ENCODE measurements at places on chromosomes 3 and 15.
A peak's percentile ranks its signal among the peaks of the same experiment; 100 is the strongest.

DNA sequence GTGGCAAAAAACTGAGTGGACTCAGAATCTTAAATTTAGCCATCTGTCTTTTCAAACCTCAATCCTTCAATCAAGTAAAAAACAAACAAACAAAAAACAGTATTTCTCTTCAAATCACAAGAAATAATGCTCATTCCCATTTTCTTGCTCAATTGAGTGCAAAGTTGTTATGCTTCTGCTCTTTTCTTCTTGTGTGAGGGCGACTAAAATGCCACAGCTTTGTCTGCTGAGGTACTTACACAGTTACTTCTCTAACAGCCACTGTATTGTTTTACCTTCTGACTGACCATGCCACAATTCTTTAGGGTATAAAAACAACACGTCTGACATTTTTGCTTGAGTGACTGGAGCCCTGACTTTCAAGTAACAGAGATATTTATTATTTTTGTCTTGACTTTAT is 617.4 kb downstream of the NAALADL2 start:
- DNase-seq, result no peak

DNA sequence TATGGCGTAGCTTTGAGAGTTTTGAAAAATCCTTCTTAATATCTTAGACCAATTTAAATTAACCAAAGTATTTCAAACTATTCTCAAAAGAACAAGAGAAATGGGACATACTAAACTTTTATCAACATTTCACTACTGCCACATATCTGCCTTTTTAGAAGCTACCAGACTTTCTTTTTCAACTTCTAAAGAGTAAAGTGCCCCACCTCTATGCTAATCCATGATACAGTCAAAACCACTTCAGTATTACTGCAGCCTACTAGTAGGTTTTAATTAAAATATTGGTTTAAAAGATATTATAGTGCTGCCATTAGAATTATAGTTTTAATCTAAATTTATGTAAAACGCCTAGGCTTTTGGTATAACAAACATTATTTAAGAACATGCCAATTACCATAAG is 15.1 kb downstream of the HERC1 start:
- DNase-seq, result no peak

DNA sequence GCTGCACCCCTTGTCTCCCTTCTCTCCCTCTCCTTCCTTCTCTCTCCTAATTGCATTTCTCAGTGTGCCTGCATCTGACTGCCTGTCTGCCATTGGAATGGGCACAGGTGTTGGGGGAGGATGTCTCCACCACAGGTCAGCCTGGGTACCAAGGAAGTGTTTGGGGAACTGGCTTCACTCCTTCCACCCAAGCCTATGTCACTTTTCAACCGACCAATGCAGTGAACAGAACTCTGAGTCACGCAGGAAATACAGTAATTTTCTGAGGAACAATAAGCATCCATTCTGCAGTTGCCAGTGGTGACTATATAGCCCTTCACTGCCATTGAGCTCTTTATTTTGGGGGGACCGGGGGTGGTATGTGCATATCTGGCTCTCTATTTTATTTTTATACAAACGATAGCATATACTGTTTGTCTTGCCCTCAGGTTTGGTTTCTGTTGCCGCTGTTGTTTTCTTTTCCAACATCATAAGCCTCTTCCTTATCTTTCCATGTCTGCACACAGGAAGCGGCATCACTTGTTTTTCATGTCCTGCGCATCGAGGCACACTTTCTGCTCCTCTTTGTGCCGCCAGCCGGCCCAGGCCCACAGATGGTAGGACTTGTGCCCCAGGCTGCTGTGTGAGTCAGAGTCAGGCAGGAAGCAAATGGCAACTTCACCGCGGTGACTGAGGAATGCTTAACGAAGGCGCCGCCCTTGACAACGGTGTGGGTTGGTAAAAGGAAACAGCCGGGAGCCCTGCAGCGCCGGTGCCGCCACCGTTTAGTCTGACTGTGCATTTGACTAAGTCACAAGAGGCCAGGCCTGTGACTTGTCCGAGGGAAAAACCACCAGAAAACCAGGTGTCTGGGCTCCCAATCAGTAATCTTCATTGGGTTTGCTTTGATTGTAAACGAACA is 21.1 kb upstream of the CDCP1 start:
- peak; percentile 74 for DNase-seq

GRCh38 chr3:194867270-194867983 is 181.7 kb downstream of the FAM43A start:
- no peak for DNase-seq

DNA sequence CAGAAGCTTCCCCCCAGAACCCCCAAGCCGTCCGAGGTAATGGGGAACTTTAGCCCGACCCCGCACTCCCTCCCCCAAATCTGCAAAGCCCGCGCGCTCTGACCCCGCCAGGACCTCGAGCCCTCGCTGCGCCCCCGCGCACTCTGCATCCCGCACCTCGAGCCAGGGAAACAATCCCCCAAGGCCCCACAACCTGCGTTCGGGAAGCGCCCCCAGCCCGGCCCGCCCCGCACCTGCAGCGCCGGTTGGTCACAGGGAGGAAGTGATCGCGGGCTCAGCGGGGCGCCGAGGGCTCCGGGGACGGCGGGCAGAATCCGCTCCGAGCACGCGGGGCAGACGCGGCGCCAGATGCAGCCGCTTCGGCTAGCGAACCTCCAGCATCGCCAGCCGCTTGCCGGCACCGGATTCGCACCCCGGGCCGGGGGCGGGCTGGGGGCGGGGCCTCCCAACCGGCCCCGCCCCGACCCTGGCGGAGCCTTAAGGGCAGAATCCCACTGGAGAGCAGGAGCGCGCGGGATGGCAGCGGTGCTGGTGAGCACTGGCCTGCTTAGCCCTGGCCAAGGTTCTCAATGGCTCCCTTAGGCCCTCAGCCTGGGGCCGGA is at the start of gene CAMKV:
CAMKV (minus strand) TSS at position 382 of the 602 bp plus-strand sequence. CDS start 7,518 bp downstream, outside the sequence.
- no peak for DNase-seq

DNA sequence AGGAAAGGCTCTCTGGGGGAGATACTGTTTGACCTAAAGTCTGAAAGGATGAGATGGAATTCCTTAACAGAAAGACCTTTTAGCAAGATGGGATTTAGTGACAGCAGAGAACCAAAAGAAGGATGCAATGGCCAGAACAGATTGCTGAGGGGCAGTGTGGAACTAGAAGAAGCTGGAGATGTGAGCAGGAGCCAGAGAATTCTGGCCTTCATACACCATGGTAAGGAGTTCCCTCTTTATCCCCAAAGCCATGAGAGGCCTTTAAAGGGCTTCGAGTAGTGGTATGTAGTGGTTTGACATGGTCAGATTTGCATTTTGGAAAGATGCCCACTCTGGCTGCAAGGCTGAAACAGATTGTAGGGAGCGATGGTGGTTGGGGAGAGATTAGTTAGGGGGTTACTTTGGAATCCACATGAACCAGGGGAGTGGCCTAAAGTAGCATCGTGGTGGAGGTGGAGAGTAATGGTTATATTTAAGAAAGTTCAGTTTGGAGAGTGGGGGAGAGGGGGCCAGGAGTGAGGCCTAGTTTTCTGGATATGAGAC is 34.0 kb upstream of the NPHP3 start:
- no peak for DNase-seq

DNA sequence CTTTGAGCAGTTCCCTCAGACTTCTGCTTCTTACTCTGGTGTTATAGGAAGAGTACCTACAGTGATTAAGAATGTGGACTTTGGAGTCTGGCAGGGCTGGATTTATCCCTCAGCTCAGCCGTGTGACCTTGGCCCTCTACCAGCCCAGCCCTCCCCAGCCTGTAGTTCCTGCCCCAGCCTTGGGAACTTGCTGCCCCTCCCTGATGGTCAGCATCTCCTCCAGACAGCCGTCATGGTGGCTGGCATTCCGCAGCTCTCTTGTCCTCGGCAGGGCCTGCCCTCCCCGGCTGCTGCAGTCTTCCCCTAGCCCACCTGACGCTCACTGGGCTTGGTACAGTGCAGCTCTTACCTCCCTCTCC is 21.9 kb upstream of the CPNE9 start:
- no peak for DNase-seq

- no peak for DNase-seq
Observed at GRCh38 chr3:191461113-191461595, at the start of gene PYDC2. TSS of gene PYDC2 (plus strand) at chr3:191461163. CDS start at chr3:191461163, 0 bp downstream.

GRCh38 chr3:40617084-40617483 is 92.3 kb downstream of the ZNF621 start:
- no peak for DNase-seq

- DNase-seq, result no peak
Observed at GRCh38 chr3:23840521-23840920, 34.8 kb downstream of the UBE2E1 start.

- no peak for DNase-seq
Observed at GRCh38 chr3:119555929-119556328, 3.5 kb downstream of the CD80 start.

GRCh38 chr15:90153658-90154057 is 47.5 kb upstream of the SEMA4B start:
- DNase-seq, result no peak

DNA sequence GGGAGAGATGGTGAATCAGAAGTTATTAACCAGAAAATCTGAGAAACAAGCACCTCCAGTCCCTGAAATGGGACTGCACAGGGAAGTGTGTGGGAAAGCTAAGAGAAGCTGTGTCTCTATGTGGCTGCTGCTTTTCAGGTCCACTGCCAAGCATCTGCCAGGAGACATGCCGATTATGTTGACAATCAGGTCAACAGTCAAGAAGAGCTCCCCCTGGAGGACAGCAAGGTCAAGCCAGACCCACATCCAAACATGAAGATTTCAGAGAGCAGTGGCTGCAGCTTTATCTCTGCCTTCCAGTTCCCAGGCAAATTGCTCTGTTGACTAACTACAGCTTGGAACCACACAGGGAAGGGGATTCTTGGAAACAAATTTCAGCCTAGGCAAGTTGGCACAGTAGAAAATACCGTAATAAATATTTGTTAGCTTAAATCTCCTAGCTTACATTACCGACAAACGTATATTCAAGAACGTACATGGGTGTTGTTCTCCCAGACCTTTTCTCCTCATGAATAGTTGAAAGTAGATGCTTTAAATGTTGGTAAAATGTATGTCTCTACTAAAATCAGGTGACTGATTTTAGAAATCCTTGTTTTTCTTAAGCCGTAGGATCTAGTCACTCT is 394.5 kb upstream of the RARB start:
- no peak for DNase-seq

GRCh38 chr3:117510396-117510795 is 800.8 kb downstream of the TUSC7 start:
- no peak for DNase-seq

DNA sequence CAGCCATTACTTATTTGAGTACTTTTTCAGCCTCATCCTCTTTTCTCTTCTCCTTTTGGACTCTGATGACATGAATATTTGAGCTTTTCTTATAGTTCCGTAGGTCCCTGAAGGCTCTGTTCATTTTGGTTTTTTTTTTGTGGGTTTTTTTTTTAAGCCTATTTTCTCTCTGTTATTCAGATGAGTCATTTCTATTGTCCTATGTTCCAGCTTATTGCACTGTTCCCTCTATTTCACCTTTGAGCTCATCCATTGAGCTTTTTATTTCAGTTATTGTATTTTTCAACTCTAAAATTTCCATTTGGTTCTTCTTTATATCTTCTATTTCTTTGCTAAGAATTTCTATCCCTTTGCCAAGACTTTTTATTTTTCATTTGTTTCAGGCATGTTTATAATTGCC is 7.2 kb upstream of the MGLL start:
- DNase-seq, result no peak

DNA sequence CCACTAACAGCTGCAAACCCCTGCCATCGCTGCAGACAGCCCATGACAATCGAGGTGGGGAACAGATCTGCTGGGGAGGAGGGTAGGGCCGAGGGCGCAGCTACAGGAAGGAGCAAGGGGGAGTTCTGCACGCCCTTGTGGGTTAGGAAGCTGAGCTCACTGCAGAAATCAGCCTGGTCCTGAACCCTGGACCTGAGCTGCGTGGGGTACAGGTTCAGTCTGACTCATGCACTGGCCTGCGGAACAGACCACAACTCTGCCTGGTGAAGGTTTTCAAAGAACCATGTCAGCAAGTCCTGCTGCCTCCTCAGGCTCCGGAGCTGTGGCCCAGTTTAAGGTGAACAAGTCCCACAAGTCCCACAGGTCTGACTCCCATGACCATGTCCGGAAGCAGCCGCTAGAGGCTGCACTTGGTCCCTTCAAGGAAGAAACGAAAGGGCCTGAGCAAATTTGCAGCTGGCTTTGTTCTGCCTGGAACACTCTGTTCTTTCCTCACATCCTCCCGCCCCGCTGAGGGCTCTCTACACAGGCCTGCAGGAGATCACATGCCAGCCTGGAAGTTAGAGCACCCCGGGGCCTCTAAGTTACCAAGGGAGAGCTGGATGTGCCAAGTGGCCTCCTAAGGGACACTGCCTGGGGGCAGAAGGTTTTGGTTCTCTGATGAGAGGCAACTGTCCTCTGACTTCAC is 49.4 kb upstream of the AKAP13 start:
- peak; percentile 84 for DNase-seq

- DNase-seq, result no peak
Observed at GRCh38 chr3:122533480-122533879, 18.7 kb upstream of the KPNA1 start.

DNA sequence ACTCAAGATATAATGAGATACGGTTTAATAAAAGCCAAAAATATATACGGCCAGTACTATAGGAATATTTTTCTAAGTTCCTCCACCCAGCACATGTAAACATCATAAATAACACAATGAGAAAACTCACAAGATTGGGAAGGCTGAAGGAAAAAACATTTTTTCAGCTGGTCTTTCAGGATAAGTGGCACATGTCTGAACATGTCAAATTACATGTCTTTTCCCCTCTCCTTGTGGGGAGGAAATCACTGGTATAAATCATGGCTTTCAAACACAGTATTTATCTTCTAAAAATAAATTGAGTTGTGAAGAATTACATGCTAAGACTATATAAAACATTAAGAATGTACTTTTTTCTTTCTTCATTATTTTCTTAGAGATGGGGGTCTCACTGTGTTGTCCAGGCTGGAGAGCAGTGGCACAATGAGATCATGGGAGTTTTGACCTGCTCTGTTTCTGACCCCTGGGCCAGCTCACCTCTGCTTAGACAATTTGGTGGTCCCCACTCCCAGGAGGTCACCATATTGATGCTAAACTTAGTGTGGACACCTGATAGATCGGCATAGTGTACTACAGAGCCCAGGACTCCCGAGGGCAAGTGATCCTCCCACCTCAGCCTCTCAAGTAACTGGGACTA is 32.8 kb downstream of the ETV5 start:
- no peak for DNase-seq

DNA sequence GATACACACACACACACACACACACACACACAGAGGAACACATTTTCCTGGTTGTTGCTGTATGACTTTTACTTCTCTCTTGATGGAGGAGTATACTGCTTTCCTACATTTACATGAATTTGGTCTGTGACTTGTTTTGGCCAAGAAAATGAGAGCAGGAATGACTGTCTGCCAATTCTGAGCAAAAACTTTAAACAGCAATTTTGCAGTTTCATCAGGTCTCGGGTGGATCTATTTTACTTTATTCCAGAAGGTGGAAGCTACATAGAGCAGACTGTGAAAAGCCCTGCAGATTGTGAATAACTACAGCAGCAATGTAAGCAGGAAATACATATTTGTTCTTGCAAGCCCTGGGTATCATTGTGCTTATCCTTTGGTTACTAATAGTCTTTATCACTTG is 1350.0 kb upstream of the EPHA6 start:
- DNase-seq, result no peak

DNA sequence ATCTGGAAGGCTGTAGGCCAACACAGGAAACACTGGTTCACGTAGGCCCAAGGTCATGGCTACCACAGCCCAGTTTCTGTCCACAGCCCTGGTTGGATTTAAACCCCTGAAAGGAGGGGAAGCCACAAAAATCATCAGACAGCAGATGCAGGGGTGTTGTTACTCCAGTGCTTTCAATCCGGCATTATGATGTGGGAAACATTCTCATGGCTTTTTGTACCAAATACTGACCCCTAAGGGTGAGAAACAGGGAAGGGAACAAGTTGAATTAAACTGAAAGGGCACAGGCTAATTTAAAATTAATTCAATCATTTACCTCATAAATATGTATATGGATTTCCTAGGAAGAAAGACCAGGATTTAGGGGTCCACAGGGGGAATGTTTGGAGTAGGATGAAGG is 375.6 kb downstream of the CTNNB1 start:
- DNase-seq, result no peak

Data from CD4-positive, alpha-beta memory T cell (primary cell).